CD4-positive, alpha-beta T cell treated with Interleukin-4 for 1 hour (primary cell): ENCODE measurements at places on chromosomes 7 and 10.

DNA sequence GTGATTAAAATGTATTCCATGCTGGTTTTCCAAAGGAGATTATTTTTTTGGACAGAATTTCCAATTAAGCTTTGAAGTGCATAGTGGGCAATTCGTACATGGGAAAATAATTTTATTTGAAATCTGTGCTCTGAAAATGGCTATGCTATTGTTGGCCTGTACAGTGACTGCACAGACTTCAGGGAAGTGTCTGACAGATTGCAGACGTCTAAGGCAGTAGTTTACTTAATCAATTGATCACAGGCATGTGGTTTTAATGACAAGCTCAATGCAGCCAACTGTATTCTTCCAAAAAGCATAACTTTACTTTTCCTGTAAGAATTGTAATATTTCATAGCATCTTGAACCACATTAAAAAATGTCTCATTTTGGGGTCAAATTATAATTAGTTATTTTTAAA, 102.0 kb downstream of the SEMA3C start:
- DNase-seq: no peak

DNA sequence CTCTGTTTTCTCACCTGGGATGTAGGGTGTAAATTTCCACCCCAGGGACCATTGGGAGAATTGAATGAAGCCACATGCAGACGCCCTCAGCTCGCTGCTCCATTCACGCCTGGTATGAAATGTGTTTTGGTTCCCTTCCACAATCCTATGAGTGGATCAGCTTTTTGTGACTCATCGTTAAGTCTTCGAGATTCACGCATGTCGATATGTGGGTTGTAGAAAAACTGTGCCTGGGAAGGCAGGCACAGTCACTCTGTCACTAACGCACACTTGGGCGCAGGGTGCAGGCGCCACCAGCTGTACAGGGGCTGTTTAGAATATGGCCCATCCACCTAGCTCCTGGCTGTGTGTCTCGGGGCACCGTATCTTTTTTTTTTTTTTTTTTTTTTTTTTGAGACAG, 64.2 kb upstream of the SH2B2 start:
- no peak for DNase-seq

- no peak for DNase-seq
These were observed 6.0 kb downstream of the CPN1 start for GRCh38 chr10:100075426-100076220.

DNA sequence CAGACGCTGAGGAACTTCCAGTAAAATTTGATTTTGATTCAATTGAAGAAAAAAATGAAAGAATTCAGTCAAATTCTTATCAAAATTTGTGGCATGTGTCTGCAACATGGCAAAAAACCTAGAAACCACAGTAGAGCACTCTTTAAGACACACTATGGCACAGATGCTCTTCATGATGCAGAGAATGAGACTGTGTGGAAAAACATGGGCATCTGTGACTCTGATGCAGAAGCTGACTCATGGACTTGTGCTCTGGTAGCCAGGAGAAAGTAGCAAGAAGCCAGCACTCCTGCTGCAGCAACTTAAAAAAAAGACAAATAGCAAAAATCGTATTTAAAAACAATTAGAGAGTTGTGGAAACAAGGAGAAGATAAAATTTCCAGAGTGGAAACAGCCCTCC, 8.9 kb upstream of the KCNK18 start:
- no peak for DNase-seq

- DNase-seq: no peak
These were observed 174.1 kb upstream of the MKI67 start for GRCh38 chr10:128300290-128300824.

- DNase-seq: no peak
These were observed 334.0 kb downstream of the WDR37 start for GRCh38 chr10:1390200-1390599.

DNA sequence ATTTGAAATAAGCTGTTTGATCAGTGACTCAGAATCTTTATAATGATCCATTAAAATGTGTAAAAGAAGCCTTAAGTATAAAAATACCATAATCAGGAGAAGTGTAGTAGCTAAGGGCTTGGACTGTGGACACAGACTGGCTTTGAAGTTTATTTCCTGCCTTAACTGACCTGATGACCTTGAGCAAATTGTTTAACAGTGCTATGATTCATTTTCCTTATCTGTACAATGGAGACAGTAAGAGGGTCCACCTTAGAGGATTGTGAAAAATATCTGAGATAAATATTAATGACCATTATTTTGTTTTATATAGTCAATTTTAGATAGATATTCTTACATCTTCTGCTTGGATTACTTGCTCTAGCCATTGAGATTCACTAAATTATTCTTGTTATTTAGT, 13.3 kb upstream of the RPA3 start:
- DNase-seq: no peak

DNA sequence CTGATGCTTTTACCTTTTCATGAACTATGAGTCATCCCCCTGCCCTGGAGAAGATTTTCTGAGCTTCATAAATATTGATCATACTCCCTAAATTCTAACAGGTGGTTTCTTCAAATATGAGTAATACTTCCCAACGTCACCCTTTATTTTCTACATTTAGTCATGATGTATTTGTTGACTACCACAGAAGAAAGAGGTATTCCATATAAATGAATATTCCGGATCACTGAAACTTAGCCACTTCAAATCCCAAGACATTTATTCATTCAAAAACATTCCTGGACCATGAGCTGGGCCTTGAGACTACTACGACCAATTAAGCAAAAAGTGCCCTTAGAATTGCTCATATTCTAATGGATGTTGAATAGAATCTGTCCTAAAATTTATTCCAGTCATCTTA, 395.8 kb upstream of the NPVF start:
- no peak for DNase-seq

DNA sequence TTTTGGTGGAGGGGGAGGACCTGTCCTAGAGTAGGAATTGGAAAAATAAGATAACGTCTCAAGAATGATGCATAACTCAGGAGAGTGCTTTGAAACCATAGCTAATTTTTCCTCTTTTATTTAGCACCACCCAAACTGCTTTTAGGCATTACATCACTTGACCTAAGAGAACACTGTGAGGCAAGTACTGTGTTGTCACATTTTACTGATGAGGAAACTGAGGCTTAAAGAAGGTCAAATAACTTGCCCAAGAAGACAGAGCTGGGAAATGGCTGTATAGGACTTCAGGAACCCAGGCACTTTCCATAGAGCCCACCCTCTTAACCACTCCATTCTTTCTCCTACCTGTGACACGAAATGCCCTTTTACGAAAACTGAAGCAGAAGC, 21.4 kb downstream of the ADRB1 start:
- no peak for DNase-seq

DNA sequence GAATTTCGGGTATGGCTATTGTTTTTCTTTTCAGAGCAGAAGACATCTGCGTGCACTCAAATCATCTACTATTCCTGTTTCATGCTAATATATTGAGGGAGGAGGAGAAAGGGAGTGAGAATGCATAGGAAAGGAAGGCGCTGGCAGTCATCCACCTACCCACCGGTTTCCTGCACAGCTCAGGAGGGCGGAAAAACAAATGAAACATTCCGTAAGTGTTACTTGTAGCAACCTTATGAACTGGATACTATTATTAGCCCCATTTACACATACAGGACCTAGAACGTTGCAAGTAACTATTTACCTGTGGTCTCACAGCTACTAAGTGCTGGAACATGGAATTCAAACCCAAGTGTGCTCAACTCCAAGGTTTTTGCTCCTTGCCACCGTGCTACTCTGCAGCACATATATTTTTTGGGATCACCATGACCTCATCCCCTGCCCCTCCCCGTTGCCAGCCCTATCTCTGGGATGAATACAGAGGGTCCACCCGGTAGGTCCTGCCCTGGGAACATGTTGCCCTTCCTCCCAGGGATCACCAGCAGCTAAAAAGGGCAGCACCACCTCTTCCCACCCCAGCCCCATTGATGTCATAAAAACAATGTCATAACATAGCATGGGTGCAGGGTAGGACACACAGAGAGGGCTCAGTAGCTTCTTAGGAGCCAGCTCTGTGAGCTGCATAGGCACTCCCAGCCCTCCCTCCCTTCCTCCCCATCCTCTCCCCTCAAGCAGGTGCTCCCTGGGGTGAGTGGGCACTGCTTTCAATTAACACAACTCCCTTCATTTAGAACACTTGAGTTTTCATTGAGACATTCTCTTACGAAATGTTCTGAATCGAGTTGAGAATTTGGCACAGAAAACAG, 16.9 kb downstream of the GFRA1 start:
- DNase-seq: no peak
